Astrocyte of the spinal cord (primary cell): ENCODE measurements at places on chromosomes 7 and 10.

DNA sequence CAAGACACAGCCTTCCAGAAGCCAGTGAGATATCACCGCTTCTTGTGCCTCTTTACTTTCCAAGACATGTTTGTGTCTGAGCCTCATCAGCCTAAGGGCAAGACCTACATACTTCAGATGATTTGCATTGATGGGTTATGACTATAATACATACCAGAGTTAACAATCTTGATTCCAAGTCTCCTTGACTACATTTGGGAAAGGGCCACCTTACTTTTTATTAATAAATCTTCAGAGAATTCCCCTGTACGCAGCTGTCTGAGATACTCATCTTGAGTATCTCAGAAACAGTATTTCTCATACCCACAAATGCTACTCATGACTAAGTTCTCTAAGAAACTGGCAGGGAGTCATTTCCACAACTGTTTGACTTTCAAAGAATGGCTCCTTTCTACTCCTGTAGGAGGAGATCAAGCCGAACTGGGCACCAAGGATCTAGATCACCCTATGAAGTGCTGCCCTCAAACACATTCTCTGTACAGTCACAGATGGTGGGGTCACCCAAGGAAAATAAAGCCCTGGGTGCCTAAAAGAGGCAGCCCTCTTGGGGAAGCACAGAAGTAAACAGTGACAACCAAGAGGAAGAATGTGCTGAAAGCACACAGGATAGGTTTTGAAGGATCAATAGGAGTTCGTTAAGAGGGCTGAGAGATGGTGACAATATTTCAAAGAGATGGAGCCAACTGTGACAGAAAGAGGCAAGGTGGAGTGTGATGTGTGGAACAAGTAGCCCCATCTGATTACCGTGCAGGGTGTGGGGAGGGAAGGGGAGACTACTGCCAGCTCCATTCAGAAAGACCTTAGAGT lies 138.9 kb downstream of the JAZF1 start:
- DNase-seq = peak; percentile 71

GRCh38 chr7:109763611-109764010 lies 1193.9 kb downstream of the DNAJB9 start:
- DNase-seq = peak; percentile 10

GRCh38 chr7:73707045-73707631 lies 12.3 kb downstream of the STX1A start:
- peak; percentile 51 for DNase-seq

GRCh38 chr10:70828923-70829322 lies 13.2 kb downstream of the SGPL1 start:
- DNase-seq = no peak

- no peak for DNase-seq
Observed at GRCh38 chr10:85317827-85318226, 989.4 kb downstream of the CCSER2 start.

GRCh38 chr7:22811746-22812280 lies 10.8 kb downstream of the TOMM7 start:
- DNase-seq = no peak

- DNase-seq = no peak
Observed at GRCh38 chr7:86949052-86949778, 110.2 kb downstream of the ELAPOR2 start.

- no peak for DNase-seq
Observed at GRCh38 chr10:49273626-49274025, 25.3 kb upstream of the C10orf71 start.

DNA sequence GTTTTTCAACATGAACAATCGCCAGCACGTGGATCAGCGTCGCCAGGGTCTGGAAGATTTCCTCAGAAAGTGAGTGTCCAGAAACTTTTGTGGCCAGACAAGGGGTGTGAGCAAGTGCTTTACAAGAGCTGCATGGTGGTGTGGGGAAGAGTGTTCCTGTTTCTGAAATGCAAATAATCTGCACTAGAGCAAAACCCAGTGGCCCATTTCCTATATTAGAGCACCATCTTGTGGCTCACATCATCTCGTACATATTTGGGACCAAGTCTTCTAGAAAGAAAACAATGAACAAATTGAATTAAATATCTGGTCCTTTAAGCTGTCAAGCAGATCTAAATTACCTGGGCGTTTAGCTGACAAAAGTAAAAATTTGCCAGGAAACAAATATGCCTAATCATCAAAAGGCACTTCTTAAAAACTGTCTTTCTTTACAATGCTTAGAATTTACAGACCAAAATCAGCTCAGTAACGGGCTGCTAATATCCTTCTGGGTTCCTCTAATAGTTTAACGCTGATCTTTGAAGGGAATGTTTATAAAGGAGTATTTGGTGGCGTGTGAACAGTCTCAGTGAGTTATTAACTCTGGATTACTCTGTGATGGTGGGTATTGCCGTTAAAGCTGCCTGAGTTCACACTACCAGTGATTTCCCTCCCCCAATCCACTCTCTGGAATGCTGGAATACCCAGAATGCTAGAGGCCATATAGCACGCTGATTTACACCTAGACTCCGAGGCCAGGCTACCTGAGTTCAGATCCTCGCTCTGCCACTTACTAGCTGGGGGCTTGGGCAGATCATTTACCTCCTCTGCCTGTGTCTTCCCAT lies 73.6 kb downstream of the SNX10 start:
- peak; percentile 81 for DNase-seq

DNA sequence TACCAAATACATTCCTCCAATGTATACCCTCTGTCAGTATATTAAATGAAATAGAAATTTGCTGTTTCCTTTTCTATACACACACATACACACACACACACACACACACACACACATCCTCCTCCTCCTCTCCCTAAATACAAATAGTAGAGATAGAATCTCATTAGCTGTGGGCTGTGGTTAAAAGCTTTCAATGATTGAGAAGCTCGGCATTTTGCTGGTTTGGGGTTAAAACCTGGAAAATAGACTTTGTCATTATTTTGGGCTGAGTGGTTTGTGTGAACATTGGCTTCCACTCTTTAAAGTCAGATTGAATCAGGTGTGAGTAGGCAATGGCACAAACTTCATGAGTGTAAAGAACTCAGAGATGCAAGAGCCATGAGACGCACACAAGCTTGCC lies 596.0 kb downstream of the XPNPEP1 start:
- no peak for DNase-seq

DNA sequence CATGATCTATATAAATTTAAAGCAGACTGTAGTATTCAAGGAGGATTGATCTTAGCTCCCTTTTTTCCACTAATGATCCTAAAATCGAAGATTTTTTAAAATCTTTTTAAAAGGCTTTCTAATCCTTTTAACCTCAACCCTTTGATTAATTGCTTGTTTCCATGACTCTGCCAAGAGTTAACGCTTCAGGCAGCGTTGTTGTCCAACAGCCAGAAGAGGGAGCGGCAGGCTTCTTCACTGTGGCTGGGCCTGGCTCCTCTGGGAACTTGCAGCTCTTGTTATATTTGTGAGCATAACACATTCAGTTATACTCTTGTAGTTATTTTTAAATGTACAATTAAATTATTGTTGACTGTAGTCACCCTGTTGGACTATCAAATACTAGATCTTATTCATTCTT lies 26.3 kb downstream of the CRCP start:
- peak; percentile 86 for DNase-seq

- DNase-seq = no peak
Observed at GRCh38 chr10:89204621-89205185, 2.4 kb downstream of the CH25H start.

DNA sequence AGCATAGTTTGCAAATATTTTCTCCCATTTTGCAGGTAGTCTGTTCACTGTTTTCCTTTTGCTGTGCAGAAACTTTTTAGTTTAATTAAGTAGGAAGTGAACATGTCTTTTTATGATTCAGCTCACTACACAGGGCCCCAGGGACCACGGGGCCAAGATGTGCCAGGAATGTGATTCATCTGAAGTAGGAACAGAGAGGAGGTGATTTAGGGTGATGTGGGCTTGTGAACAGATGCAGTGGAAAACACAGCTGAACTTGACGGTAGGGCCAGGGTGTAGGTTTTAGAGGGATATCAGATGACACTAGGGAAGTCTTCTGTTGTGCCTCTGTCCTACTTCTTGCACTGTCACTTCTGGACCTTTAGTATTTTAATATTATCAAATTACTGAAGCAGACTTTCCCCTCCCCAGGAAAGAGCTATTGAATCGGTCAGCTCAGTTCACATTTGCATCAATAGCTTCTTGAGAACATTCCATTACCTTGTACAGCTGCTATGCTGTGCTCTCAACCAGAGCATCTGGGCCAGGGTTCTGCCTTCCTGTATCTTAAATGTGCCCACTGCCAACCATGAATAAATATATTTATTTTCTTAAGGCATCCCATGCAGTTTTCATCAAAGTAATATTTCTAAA lies 96.9 kb downstream of the OSBPL3 start:
- DNase-seq = peak; percentile 85

GRCh38 chr10:133567609-133568286 lies 2.4 kb upstream of the SYCE1 start:
- DNase-seq = no peak

DNA sequence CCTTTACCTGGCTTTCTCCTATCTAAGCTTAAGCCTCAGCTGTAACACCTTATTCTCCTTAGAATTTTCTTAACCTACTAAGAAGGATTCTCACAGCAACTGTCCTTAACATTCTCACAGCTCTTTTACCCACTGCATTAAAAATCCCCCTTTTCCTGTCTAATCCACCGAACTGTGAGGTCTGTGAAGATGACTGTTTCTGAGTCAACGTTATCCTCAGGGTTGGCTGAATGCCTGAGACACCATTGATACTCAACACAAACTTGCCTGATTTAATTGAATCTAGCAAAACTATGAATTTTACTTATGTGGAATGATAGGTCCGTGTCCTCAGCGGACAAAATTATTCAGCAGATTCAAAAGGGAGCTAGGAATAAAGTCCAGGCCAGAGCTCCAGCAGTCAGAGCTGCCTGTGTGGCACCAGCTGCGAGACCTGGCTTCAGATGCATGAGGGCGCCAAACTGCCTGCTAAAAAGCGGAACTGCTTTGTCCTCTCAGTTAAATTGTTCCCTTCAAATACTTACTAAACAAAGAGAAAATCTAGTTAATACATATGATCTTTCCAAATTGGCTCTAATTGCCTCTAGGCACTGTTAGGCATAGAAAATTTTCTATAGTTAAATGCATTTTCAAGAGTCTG lies 33.4 kb upstream of the VWDE start:
- DNase-seq = peak; percentile 56

DNA sequence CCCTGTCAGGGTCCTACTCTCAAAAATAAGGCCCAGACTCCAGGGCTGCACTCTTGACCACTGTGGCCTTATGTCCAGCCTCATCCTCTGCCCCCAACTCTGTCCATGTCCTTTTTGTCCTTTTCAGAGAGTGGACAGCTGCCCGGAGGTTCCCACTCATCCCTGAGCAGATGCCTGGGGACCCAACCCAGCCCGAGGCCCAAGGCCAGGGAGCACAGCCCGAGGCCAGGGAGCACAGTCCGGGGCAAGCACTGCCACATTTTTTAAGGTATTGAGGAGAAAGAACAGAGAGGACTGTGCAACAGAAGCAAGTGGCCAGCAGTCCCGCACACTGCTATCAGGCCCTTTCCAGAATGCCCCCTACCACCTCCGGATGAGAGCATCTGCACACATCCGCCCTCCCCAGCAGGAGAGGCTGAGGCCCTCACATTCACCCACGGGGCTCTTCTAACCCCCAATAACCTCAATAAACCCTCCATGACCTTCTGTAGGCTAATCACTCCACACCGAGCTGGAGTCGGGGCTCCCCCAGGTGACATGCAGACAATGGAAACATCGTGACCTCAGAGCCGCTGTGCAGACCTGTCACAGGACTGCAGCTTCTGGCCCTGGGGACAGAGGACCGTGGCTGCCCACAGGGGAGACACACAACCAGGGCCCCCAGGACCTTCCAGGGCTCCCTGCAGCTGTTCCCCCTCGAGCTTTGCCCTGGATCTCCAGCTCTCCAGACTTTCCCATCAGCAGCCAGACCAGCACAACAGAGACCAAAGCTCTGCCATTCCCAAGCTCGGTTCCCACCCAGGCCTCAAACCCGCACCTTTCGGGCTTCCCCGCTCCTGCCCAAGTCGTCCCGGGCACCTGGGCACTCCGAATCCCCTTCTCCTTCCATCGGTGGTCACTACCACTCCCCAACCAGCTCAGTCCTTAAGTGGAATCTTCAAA lies 51.4 kb downstream of the CAMK2B start:
- DNase-seq = no peak

DNA sequence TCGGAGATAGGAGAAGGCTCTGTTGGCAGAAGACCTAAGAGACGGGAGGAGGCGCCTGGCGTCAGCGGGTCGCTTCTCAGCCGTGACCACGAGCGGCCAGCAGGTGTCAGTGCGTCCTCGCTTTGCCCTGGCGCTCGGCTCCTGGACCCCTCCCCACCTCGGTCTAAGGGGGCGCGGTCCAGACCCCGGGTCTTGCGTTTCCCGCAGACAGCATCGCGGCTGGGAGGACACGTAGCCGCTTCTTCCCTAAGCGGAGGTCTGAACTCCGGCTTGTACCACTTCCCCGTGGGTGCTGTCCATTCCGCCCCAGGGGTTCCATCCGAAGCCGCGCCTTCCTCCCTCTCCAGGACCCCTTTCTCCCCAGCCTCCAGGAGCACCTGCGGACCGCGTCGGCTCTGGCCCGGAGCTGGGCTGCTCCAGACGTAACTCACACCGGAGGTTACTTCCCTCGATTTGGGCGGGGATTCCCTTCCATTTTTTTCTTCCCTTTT lies 593 bp upstream of the ADRA2A start:
- peak; percentile 32 for DNase-seq

- peak; percentile 52 for DNase-seq
Observed at GRCh38 chr10:48448796-48449195, 142.3 kb downstream of the MAPK8 start.

DNA sequence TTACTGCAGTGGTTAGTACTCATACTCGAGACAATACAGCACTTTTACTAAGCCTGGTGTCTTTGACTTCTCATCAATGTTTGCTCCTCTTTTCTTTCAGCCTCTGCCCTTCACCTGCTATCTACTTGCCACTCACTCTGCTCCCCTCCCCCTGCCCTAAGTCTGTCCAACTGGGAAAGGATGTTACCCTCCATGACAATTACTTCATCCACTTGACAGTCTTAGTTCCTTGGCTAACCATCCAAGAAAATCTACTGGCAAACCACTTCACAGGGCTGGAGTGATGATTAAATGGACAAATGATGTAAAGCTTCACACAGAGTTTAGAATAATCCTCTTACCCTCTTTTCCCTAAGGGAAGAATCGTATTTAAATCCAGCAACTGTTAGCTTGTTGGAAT lies 8.2 kb upstream of the DLD start:
- DNase-seq = no peak

- no peak for DNase-seq
Observed at GRCh38 chr7:151014950-151015349, 9.3 kb downstream of the ATG9B start.

- no peak for DNase-seq
Observed at GRCh38 chr7:38819463-38819862, 89.5 kb downstream of the VPS41 start.

DNA sequence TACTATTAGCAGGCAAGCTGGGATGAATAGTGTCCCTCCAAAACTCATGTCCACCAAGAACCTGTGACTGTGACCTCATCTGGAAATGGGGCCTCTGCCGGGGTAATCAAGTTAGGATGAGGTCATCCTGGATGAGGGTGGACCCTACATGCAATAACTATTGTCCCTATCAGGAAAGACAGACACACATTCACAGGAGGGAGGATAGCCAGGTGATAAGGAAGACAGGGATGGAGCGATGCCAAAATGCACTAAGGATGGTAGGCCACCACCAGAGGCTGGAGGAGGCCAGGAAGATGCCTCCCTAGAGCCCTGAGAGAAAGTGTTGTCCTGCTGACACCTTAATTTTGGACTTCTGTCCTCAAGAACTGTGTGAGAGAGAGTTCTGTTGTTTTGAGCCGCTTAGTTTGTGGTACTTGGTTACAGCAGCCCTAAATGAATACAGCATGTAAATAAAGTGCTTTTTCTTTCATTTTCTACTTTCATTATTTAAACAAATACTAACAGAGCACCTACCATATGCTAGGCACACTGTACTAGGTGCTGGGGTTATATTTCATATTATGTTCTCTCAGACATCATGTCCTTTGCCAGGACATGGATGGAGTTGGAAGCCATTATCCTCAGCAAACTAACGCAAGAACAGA lies 111.9 kb downstream of the USP6NL start:
- no peak for DNase-seq
